Liver (tissue), 10 donors: ENCODE measurements at places on chromosomes 12 and 14.
A peak's percentile ranks its signal among the peaks of the same experiment; 100 is the strongest.

GRCh38 chr12:6084261-6084968 lies 40.1 kb downstream of the VWF start:
- no peaks in the 10 kb centered on the region for H3K4me1 ChIP-seq
- H3K4me3 ChIP-seq = no peak overlapping the region
- H3K36me3 ChIP-seq = no peaks in the 10 kb centered on the region
- H3K27ac ChIP-seq = no peak overlapping the region
- DNase-seq = no peak

- no peak overlapping the region for H3K4me3 ChIP-seq
- no peak for DNase-seq
- H3K4me1 ChIP-seq = no peaks in the 10 kb centered on the region
- no peak overlapping the region for H3K27ac ChIP-seq
These were observed 129.1 kb upstream of the PPFIA2 start for GRCh38 chr12:81888106-81888740.

DNA sequence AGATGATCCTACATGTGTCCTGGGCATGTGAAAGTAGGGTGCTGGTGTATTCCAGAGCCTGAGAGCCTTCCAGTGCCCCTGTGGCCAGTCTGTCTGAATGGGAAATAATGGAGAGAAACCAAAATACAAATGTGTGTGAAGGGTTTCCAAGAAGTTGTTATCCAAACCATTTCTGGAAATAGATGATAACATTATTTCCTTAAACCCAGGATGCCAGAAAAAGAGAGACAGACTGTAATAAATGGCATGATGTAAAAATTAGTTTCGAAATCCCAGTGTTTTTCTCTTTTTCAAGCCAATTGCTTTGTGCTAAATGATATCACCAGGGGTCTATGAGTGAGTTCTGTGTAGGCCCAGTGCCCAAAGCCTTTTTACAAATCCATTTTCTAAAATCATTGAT lies 175.3 kb downstream of the PHLDA1 start:
- H3K27ac ChIP-seq = no peak overlapping the region
- no peaks in the 10 kb centered on the region for H3K36me3 ChIP-seq
- H3K27me3 ChIP-seq = no peaks in the 10 kb centered on the region
- H3K4me1 ChIP-seq = no peaks in the 10 kb centered on the region
- DNase-seq = no peak

GRCh38 chr12:42008996-42009395 lies 135.7 kb downstream of the GXYLT1 start:
- H3K36me3 ChIP-seq = no peaks in the 10 kb centered on the region
- no peak overlapping the region for H3K4me3 ChIP-seq
- no peak overlapping the region for H3K27ac ChIP-seq

GRCh38 chr12:121295746-121296617 lies 527 bp downstream of the CAMKK2 start:
- peak overlapping the region; percentile 91 for H3K27ac ChIP-seq
- H3K4me1 ChIP-seq = peaks cover 26% of the 10 kb centered on the region
- peak overlapping the region; percentile 95 for H3K4me3 ChIP-seq
- H3K36me3 ChIP-seq = no peaks in the 10 kb centered on the region
- H3K27me3 ChIP-seq = no peaks in the 10 kb centered on the region

GRCh38 chr12:18683327-18684013 lies 54.3 kb downstream of the PLCZ1 start:
- H3K27ac ChIP-seq = no peak overlapping the region
- no peaks in the 10 kb centered on the region for H3K4me1 ChIP-seq
- H3K27me3 ChIP-seq = no peaks in the 10 kb centered on the region
- no peak overlapping the region for H3K4me3 ChIP-seq
